HAP-1 (cell line): ENCODE measurements at places on chromosomes 7 and 10.
A peak's percentile ranks its signal among the peaks of the same experiment; 100 is the strongest.

DNA sequence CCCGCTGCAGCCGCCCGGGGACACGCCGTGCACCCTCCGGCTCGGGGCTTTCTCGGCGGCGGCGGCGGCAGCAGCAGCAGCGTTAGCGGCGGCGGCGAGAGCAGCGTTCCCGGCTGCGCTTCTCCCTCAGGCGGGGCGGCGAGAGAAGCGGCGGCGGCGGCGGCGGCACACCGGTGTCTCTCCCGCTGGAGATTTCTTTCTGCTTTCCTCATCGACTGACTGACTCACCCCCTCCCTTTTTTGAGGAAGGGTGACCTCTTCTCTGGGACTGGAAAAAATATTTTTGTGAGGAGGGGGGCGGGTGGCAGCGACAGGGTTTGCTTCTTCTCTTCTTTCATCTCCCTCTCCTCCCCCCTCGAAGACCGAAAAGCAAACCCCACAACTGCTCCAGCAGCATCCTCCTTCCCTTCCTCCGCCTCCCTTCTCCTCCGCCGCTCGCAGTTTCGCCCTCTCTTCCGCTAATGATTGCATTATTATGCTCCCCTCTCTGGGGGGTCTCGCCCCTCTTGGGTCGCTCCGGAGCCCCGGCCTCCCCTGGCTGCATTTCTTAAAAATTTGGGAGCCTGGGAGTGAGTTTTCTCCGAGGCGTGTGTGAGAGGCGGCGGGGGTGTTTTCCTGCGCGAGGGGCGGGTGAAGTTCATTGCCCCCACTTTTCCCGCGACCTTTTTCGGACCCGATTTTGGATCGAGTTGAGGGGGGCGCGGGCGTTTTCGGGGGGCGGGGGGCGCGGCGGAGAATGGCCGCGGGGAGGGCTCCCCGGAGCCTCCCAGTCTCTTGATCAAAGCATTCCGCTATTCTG is 411 bp downstream of the AUTS2 start:
- peak; percentile 63 for DNase-seq

DNA sequence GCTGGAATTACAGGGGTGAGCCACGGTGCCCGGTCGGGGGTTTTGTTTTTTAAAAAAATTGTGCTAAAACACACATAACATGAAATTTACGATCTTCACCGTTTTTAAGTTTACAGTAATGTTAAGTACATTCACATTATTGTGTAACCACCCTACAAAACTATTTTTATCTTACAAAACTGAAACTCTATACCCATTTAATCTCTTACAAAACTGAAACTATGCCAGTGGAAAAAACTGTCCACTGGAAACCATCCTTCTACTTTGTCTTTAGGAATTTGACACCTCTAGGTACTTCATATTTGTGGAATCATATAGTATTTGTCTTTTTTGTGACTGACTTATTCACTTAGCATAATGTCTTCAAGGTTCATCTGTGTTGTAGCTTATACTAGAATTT is 1.0 kb upstream of the PSMC2 start:
- no peak for DNase-seq

DNA sequence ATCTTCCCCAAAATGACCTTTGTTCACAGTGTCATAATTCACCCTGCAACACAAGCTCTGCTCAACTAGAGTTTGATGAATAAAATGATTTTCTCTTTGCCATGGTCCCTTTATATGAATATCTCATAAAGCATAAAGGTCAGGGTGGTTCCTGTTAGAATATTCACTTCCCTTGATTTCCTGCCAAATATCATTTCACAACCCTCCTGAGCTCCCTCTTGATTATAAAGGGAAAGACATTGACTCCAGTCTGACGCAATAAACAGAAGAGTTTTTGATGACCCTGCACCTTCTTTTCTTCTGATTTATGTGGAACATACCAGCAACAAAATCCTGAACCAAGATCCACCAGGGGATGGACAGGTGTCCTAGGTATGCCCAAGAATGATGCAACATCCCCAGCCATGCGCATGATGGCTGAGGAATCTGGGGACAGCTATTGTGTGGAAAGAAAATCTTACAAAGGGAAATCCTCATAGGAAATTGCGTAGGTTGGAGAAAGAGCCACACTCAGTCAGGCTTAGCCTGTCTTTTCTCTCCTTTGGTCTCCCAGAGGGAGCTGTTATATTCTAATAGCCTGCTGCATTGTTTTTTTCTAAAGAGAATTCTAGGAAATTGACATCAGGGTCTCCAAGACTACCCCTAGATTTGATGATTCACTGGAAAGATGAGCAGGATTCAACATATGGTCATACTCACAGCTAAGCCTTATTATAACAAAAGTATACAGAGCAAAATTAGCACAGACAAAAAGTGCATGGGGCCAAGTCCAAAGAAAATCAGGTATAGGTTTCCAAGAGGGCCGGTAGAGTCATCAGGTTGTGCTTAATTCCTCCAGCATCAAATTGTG is 18.8 kb downstream of the IFIT3 start:
- DNase-seq, result no peak

DNA sequence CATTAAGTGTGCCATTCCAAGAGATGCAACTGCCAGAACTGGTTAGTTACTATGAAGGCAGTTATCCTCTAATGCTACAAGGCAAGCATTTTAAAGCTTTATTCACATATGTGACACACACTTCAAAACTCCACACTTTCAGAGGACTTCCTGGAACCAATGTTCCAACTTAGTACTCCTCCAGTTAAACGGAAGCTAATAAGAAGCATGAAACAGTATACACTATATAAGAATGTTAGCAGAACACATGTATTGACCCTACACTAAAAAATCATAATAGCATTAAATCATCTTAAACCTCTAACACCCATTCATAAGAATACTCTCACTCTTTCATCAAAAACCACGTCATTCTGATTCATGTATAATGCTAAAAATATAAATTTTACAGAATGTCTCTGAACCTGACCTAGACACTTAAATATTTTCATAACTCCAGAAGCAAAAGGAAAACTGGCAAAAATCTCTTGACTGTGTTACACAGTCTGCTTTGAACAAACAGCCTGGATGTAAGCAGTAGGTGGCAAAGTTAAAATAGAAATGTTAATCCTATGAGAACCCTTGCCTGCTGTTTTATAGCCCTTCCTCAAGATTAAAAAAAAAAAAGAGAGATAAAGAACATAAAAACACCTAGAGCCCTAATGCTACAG is 135.0 kb downstream of the SEMA3C start:
- no peak for DNase-seq

GRCh38 chr7:7699380-7699779 is 19.0 kb downstream of the RPA3 start:
- no peak for DNase-seq

GRCh38 chr7:113161050-113161449 is 42.7 kb upstream of the SMIM30 start:
- no peak for DNase-seq

DNA sequence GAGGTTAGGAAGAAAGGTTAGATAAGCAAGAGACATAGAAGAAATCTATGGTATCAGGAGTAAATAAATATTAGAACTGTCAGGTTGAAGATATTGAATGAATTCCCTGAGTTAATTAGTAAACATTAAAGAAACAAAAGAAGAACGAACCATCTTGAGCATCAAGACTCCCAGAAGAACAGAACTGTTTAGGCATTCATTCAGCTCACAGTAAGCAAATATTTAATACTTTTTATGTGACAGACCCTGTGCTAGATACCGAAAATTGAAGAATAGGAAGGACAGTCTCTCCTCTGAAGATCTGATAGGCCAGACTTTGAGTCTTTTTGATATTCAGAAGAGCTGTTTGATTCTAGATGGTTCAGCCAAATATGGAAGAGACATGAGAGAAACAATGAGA is 731.5 kb downstream of the XPNPEP1 start:
- no peak for DNase-seq

GRCh38 chr7:113267885-113268284 is 149.5 kb upstream of the SMIM30 start:
- no peak for DNase-seq

DNA sequence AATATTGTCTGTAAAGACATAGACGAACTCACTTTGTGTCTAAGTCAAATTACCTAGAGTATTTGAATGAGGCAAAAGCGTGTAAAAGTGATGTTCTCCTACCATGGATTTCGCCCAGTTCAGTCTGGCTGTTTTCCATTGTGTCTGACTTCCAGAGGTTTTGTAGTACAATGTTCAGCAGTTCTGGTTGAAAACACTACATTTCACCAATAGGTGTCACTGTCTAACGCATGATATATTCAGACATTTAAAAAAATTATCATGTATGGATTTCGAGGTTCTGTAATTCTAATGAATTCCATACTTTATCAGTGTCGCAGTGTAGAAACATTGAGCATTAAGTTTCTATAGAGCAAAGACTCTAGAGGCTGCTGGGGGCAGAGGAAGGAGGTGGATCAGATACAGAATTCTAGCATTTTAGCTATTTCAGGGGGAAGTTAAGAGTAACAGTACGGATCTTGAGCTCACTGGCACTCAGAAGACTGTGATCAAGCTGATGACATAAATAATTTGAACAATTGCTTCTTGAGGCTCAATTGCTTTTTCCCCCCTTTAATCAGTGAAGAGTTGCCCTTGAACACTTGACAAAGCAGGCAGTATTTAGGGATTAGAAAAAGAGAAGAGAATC is 196.9 kb upstream of the RHOBTB1 start:
- DNase-seq, result peak; percentile 63

GRCh38 chr7:138649506-138649905 is 51.7 kb downstream of the SVOPL start:
- DNase-seq, result no peak

DNA sequence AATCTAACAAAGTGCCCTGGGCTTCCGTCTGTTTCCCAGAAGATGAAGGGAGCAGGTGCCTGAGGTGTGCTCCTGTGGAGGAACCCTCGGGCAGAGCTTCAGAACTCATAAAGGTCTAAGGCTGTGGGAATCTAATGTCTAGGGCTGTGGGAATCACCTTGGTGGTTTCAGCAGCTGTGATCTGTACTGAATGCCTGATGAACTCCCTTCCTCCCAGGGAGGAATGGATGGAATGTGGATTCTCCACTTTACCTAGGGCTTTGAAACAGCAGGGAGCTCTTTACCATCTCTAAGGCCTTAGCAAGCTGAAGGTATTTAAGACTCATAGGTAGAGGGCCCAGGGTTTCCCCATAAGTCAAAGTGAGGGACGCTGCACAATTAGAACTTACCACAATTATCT is 36.0 kb upstream of the SEMA3E start:
- no peak for DNase-seq

- DNase-seq, result no peak
These were observed 54.0 kb downstream of the PAPSS2 start for GRCh38 chr10:87713707-87714106.

DNA sequence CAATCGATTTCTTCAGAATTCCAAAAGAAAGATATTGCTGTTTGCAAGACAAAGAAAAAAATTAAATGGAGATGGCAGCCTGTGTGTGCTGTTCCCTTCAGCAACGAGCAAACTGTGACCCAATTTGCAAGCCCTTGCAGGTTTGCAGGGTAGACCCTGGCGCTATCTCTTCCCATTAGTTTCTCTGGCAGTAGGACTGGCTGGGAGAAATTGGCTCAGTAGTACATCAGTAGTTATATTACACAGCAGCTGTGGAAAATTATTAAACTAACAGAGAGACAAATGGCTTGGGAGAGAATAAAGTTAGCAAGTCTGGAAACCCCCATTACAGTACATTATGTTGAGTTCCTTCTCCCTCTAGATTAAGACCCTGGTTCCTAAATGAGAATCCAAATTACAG is 116.4 kb upstream of the ITGB1 start:
- no peak for DNase-seq

GRCh38 chr10:71269301-71270288 is 49.5 kb upstream of the SLC29A3 start:
- DNase-seq, result peak; percentile 39

- DNase-seq, result no peak
These were observed 40.9 kb upstream of the PLXDC2 start for GRCh38 chr10:19775296-19775695.

DNA sequence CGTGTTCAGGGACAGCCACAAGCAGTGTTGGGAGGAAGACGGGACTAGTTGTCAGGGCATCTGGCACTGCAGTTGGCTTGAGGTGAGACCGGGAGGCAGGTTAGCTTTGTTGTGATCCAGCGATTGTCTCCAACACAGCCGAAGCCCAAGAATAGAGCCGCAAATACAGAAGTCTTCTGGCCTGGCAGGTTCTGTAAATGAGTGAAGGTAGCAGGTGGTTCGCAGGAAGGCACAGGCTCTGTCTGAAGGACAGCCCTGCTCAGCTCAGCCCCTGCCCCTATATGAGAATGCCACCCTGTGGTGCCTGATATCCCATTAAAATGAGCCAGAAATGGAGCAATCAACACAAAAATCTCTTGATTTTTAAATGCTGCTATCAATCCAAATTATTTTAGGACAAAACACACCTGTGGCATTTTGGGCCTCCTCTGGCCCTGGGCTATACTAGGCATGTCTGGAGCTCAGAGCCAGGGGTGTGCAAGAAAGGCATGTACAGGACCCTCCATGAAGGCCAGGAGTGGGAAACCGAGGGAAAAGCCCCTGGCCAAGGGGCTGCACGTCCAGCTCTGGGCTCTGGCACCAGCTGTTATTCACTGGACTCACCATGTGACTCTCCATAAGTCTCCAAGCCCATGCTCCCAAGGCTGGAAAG is 11.2 kb upstream of the C10orf71 start:
- no peak for DNase-seq

DNA sequence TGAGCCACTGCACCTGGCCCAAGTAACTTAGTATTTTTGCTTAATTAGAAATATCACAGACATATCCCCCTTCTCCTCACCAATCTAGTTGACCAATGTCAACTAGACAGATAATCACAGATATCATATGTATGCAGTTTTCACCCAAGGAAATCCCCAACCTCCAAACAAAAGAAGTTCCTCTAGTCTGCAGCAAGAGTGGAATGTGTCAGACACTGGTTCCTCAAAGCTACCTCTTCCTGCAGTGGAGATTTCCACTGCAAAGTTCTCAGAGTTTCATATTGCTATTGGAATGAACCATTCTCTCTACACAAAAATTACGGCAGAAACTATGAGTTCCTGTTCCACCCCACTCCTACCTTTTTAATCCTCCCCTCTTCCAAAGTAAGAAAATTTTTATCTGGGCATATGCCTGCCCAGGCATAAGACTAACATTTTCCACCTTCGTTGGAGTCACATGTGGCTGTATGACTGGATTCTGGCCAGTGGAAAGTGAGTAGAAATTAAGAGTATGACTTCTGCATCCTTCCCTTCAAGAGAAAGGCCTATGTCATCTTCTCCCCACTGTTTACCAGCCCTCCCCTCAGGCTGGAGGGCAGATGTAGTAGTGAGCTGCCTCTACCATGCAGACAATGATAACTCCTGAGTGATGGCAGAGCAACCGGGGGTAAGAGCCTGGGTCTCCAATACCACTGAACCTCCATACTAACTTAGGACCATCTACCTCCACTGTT is 103.0 kb downstream of the MYOF start:
- no peak for DNase-seq

DNA sequence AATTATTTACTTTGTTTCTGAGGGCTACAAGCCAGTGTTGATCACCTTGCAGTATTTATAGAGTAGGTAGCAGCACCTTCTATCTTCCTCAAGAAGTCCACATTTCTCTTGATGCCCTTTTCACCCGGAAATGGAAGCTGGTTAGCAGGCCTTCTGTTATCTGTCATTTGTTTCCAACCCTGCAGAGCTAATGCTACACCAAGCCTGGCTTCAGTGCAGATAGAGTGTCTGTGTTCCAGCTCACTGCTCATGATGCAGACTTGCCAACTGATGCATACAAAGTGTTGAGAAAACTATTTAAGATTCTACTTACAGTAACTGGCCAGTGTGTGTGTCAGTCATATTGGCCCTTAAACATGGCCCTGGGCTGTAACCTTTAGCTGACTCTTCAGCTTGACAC is 301.0 kb downstream of the LHFPL3 start:
- DNase-seq, result no peak

- DNase-seq, result no peak
These were observed 17.4 kb upstream of the FZD8 start for GRCh38 chr10:35659456-35659855.

GRCh38 chr10:48287417-48288391 is 13.2 kb upstream of the FRMPD2 start:
- no peak for DNase-seq
